ENCODE measurements at places on chromosomes 12 and 14.

DNA sequence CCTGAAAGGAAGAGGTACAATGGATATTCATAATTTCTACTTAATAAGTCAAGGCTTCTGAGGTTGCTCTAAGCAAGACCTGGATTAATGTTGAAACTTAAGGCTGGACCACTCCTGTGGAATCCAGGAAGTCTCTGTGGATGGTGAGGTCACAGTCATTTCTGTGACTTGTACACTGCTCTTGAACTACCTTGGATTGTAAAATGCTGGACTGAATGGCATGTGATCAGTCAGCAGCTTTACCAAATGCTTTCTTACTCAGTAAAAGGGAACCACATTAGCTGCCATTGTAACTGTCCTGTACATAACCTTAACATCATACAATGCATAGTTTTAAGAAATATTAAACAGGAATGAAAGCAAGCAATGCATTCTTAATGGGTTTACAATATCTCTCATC is 182.9 kb downstream of the NOVA1 start:
- DNase-seq, result no peak

- DNase-seq, result no peak
These were observed 1.9 kb downstream of the DUSP16 start for GRCh38 chr12:12560587-12561370.

- DNase-seq, result no peak
These were observed 65.6 kb downstream of the SERPINA3 start for GRCh38 chr14:94677747-94678146.

DNA sequence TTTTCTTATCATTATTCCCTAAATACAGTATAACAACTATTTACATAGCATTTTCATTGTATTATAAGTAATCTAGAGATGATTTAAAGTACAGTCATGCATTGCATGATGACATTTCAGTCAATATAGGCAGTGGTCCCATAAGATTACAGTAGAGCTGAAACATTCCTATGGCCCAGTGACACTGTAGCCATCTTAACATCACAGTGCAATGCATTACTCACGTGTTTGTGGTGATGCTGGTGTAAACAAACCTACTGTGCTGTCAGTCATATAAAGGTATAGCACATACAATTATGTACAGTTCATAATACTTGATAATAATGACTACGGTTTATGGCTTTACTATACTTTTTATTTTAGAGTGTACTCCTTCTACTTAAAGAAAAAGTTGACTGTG is 13.3 kb downstream of the LLPH start:
- DNase-seq, result no peak

DNA sequence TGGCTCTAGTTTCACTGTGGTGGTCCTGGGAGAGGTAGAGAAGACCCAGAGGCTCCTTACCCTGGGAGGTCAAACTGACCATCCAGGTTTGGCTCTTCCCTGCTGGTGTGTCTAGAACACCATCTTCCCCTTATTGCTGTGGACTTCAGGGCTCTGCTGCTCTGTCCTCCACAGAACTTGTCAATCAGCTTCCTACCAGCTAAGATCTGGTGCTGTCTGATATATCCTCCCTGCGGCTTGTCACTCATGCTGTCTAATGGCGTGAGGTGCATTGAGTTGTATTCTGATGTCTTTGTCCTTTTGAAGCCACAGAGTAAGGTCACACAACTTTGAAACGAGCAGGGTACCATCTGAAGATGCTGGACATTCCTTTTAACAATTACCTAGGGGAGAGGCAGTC is 7.2 kb upstream of the C1RL start:
- no peak for DNase-seq

- no peak for DNase-seq
These were observed 3.9 kb upstream of the PPP1R1A start for GRCh38 chr12:54592316-54592715.

DNA sequence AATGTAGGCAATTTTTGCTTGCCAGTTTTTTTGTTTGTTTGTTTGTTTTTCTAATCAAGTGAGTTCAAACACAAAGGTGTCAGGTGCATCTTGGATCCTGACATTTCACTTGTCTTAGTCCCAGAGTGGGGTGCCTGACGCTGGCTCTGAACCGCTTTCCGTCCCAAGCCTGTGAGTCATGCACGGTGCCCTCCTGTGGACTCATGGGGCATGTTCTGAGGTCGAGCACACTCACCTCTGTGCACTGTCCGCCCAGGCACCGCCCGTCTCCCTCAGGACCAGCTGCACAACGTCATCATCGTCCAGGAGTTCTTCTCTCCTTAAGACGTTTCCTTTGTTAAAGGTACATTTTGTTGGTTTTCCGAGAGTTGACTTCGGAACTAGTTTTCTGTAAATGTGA is 98.2 kb downstream of the GLT1D1 start:
- no peak for DNase-seq

- no peak for DNase-seq
These were observed 83.0 kb upstream of the FAR2 start for GRCh38 chr12:29066011-29066588.

GRCh38 chr12:121676190-121676589 is 6.7 kb upstream of the MORN3 start:
- no peak for DNase-seq

DNA sequence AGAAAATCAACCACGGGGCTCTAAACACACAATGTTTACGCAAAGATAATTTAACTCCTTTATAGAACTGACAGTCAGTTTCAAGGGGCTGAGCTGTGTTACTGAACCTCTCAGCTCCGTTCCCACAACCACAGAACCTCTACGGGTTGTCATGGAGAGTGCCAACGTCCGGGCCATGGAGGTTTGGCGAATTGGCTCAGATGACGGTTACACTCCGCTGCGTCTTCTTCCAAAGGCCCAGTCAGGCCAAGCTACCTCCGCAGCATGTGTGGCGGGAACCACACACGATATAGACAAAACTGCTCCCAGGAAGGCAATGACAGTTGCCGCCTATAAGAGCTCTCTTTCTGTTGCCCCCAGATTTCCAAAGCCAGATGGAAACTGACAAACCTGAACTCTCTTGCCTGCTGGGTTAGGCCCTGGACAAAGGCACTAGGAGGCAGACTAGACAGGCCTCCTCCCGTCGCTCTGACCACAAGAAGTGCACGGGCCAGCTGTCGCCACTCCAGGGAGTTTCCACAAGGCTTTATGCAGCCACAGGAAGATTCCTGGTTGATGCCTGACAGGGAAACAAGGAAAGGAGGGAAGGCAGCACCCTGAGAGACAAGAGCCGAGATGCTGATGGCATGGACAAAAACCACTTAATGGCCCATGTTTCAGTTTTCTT is 30.3 kb downstream of the CCDC88C start:
- no peak for DNase-seq

GRCh38 chr14:99685151-99685591 is 1.1 kb downstream of the CYP46A1 start:
- no peak for DNase-seq

GRCh38 chr12:64635356-64635998 is 25.2 kb downstream of the RASSF3 start:
- no peak for DNase-seq

- DNase-seq, result no peak
These were observed 9.8 kb upstream of the CDH24 start for GRCh38 chr14:23066855-23067744.

DNA sequence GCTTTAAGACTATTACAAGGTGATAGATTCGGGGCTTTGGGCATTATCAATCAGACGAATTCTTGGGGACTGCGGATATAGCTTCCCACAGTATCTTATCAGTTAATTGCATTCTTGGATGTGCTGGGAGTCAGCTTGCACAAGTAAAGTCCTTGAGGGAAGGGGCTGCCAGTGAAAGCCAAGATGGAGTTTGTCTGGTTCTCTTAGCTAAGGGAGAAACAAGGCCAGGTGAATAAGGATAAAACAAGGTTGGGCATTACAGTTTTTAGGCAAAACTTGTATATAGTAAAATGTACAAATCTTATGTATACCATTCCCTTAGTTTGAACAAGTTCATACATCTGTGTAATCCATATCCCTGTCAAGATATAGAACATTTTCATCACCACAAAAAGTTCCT is 5.5 kb downstream of the FBXO34 start:
- no peak for DNase-seq

GRCh38 chr12:121568971-121569751 is 11.7 kb downstream of the KDM2B start:
- no peak for DNase-seq

GRCh38 chr12:122880668-122881067 is 15.3 kb downstream of the VPS37B start:
- no peak for DNase-seq

Data from stimulated activated CD8-positive, alpha-beta memory T cell treated with anti-CD3 and anti-CD28 coated beads, Interleukin-4, amount 100 ng/mL, for 1 hour (primary cell).